Hypothalamus (tissue), 51 donors: ENCODE measurements at places on chromosomes 6 and 20.

- DNase-seq, result no peak
Observed at GRCh38 chr20:35200267-35200666, 26.2 kb upstream of the MMP24 start.

GRCh38 chr6:52297433-52297832, 12.9 kb upstream of the MCM3 start:
- no peak for DNase-seq

- DNase-seq, result no peak
Observed at GRCh38 chr6:33075568-33076405, at the start of gene HLA-DPB1. HLA-DPB1 (plus strand) TSS chr6:33075990; CDS start chr6:33076042, 52 bp downstream.

- DNase-seq, result no peak
Observed at GRCh38 chr6:106101466-106101865, 15.3 kb downstream of the PRDM1 start.

- DNase-seq, result no peak
Observed at GRCh38 chr6:151917531-151918329, 110.2 kb downstream of the ESR1 start.

DNA sequence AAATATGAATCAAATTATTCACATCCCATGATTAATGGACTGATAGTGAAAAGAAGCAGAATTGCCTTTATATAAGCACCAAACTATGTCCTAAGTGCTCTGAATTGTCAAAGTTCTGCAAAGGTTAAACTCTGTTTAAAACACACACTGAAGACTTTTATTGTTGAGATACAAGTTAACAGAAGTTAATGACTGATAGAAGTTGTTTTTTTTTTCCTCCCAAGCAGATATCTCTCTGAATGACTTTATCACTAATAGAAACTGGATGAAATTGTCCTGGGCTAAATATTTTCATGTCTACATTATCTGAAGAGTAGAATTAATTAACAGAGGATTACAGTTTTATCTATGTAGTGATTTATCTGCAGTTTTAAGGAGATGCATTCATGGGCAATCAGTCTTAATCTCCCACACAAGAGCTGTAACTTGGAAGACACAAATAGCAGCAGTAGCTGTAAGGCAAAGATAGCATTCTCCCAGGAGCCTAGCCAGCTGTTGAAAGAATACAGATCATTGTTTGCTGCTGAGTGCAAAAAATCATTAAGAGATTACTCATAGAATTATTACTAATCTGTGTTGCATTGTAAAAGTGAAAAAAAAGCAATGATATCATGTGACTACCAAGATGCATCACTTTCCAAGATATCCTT, 49.9 kb downstream of the BMP5 start:
- no peak for DNase-seq

GRCh38 chr6:106216527-106216926, 109.0 kb downstream of the ATG5 start:
- DNase-seq, result no peak

- no peak for DNase-seq
Observed at GRCh38 chr6:124546601-124547000, 415.6 kb upstream of the RNF217 start.

DNA sequence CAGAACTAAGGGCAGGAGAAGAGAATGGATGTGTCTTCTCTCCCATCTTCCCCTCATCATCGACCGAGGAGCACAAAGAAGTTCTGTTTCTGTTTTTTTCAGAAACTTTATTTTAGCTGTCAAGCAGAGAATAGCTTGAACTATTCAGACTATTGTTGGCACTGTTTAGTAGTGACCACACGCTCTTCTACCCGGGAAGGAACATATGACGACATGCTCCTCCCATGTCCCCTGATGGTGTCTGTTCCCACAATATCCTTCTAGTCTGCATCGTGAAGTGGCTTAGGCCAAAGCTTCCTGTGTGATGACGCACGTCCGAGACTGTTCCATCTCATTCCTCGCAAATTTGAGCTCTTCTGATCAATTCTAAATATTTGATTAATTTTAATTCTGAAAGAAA, 27.2 kb upstream of the KIF25 start:
- no peak for DNase-seq
